Kidney glomerular epithelial cell (primary cell): ENCODE measurements at places on chromosomes 13 and 19.

DNA sequence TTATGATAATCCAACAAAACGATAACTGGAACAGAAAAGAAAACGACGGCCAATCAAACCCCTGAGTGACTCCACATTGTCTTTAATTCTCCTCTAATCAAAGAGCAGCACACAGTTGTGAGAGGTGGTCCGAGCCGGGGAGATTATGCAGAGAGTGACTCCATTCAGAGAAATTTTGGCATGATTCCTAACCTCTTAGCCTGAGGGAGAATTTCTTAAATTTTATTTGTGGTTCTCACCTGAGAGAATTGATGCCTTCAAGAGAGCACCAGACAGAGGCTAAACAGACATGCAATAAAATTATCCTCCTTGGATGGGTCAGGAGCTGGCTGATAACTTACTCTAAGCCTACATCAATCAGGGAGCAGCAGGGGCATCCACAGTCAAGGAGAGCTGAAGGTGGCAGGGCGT, 310.0 kb upstream of the KLF12 start:
- no peak for DNase-seq

GRCh38 chr13:24700539-24700938, 20.3 kb downstream of the ATP12A start:
- DNase-seq: no peak

- no peak for DNase-seq
Observed at GRCh38 chr13:37956536-37956935, 87.0 kb upstream of the TRPC4 start.

- no peak for DNase-seq
Observed at GRCh38 chr19:30001301-30001700, 59.3 kb downstream of the URI1 start.

DNA sequence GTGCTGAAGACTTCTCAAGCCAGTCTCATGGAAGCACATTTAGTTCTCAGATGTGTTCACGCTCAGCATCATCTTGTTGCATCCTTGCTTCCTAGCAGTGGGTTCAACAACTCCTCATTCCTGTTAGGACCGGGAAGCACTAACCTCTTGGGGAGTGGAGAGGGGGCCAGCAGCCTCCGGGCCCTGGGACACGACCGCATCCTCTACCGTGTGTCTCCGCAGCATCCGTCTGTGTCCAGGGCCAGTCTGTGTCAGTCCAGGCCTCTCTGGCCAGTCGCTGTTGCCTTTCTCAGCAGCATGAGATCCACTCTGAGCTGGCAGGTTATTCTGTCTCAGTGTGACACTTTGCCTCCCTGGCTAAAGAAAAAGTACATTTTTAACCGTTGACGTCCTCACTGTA, 17.0 kb downstream of the PDCD5 start:
- no peak for DNase-seq

- no peak for DNase-seq
Observed at GRCh38 chr13:25571237-25571636, 199.5 kb downstream of the ATP8A2 start.

- no peak for DNase-seq
Observed at GRCh38 chr19:29289020-29289419, 76.1 kb upstream of the UQCRFS1 start.
